Panc1 (cell line): ENCODE measurements at places on chromosomes 4 and X.

DNA sequence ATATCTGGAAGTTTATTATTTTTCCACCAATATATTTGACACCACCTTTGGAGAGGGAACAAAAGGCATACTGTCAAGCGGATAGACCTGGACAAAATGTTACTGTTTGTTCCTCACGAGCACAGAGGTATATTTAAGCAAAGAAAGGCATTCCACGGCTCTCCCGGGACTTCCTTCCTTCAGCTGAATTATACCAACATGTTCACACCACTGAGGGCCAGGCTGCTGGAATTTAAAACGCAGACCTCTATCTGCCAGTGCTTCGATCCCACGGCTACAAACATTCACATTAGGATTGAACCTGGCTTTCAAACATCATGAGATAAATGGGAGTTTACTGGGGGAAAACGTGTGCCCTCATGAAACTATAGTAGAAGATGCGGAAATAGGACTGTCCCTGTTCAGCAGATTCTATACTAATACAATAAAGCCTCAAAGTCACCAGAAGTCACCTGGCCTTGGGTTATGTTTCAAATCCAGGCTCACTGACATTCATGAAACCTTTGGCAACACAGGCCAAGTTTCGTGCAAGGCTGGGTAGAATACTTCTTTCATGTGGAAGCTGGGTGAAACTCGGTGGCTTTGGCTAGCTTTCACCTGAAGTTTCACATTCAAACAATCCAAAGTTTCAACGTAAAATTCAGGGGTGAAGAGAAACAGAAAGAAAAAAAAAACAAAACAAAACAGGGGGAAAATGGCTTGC lies 39.5 kb downstream of the SORBS2 start:
- no peak for DNase-seq

DNA sequence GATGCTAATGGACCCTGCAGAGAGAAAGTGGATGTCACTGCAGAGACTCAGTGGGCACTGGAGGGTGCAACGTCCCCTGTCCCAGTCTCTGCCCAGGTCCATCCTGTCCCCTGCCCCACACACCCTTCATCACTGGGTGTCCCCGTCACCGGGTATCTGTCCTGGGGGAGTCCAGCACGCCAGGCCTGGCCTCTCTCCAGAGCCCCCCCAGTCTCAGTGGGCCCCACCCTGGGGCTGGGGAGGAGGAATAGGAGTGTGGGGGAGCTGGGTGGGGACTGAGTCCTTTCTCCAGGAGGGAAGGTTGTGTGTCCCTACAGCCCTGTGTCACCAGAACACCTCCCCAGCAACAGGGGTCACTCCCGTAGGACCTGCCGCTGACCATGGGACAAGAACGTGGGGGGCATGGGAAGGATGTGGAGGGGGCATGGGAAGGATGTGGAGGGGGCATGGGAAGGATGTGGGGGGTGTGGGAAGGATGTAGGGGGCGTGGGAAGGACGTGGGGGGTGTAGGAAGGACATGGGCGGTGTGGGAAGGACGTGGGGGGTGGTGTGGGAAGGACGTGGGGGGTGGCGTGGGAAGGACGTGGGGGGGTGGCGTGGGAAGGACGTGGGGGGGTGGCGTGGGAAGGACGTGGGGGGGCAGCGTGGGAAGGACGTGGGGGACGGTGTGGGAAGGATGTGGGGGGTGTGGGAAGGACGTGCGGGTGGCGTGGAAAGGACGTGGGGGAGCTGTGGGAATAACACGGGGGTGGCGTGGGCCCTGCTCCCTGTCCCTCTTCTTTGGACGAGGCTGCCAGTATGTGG lies 21.0 kb upstream of the SPON2 start:
- no peak for DNase-seq

DNA sequence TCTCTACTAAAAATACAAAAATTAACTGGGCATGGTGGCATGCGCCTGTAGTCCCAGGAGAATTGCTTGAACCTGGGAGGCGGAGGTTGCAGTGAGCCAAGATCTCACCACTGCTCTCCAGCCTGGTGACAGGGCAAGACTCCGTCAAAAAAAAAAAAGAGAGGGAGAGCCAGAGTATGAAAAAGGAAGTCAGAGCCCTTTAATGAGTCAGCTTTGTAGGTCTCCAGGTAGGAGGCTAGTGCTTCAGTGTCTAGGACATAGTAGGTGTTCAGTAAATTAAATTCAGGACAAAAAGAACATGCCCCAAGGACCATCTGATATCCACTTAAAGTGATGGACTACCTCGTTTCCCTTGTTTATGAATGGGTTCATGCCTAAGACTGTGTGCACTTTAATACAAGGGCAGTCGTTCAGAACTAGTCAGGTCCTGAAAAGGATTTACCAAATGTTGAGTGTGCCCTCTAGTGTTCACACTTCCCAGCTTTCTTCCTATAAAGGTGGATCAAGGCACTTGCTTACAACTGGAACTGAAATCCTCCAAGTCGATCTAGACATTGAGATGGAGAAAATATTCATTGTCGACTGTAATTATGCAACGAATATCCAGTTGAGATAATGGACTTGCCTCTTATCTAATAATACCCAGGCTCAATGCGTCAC lies 29.0 kb downstream of the F9 start:
- DNase-seq, result peak; percentile 46

GRCh38 chr4:2427383-2428334 lies 8.9 kb downstream of the CFAP99 start:
- DNase-seq, result no peak

- no peak for DNase-seq
Observed at GRCh38 chrX:129958814-129959492, 23.5 kb upstream of the BCORL1 start.

DNA sequence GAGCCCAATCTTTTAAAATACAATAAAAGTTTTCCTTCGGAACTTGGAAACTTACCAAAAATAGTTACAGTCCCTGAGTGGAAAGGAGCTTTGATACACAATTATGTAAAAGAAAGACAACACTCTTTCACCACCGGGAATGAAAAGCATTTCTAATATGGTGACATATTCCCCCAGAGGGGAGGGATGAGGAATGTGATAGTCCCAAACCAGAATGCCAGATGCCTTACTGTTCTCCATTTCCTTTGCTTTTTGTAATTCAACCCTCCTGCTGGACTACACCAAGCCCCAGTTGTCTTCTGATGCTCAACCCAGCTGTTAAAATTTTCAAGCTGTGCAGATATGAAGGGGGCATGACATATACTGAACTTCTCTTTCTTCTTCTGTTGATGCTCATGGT lies 4.1 kb downstream of the PRIMPOL start:
- DNase-seq, result no peak

- DNase-seq, result no peak
Observed at GRCh38 chr4:138740816-138741745, 274.5 kb upstream of the NOCT start.

DNA sequence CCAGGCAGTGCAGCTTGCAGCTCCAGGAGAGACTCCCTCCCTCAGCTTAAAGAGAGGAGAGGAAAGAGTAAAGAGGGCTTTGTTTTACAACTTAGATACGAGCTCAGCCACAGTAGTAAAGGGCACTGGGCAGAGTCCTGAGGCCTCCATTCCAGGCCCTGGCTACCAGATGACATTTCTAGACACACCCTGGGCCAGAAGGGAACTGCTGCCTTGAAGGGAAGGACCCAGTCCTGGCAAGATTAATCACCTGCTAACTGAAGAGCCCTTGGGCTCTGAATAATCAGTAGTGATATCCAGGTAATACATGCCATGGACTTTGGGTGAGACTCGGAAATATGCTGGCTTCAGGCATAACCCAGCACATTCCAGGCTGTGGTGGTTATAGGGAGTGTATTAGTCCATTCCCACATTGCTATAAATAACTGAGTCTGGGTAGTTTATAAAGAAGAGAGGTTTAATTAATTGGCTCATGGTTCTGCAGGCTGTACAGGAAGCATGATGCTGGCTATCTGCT lies 15.3 kb upstream of the SLC16A2 start:
- no peak for DNase-seq

- no peak for DNase-seq
Observed at GRCh38 chrX:53294024-53294648, 12.8 kb upstream of the IQSEC2 start.

GRCh38 chrX:110432091-110432905 lies 73.7 kb downstream of the RTL9 start:
- DNase-seq, result no peak
